ENCODE measurements at places on chromosomes 5 and 9.

DNA sequence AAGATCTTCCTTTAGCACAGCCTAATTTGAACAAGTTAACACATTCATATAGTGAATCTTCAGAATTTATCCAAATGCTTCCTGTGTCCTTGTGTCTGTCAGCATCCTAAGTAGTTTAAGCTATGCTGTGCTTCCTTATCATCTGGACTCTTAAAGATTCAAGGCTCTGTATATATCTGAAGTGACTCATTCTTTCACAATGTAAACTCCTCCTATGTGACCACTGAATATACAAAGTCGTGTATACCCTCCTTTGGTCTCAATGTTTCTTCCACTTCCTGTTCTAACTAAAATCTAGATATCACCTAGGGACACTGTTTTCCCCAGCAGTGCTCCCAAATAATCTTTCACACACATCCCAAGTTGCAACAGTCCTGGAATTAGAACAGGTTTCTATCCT lies 935.7 kb upstream of the NUDT12 start:
- DNase-seq = no peak

- DNase-seq = no peak
These were observed 1.7 kb upstream of the HBEGF start for GRCh38 chr5:140348104-140348503.

- no peak for DNase-seq
These were observed 207.7 kb downstream of the SREK1 start for GRCh38 chr5:66351813-66352212.

- no peak for DNase-seq
These were observed 164.5 kb downstream of the GAS1 start for GRCh38 chr9:86782831-86783230.

DNA sequence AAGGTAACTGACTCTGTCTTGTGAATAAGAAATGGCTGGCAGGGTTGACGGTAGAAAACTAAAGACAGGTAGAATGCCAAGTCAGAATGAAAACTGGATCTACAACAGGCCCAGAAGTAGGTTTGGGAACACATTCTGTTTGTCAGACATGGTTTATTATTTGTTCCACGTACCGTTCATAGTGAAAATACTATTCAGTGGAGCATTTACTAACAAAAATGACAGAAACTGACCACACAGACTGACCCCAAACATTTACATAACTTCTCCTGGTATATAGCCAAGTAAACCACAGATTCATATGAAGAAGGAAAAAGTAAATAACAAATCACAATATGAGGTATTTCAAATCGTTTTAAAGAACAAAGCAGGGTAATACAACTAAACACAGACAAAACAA lies 73.7 kb downstream of the SLC38A9 start:
- no peak for DNase-seq

GRCh38 chr5:174607916-174608315 lies 116.5 kb upstream of the MSX2 start:
- DNase-seq = no peak

- DNase-seq = no peak
These were observed 77.3 kb downstream of the WNK2 start for GRCh38 chr9:93261281-93261680.

GRCh38 chr9:93361995-93362394 lies 89.5 kb upstream of the FAM120A start:
- DNase-seq = no peak

GRCh38 chr5:95864944-95865504 lies 42.5 kb upstream of the GLRX start:
- DNase-seq = no peak

DNA sequence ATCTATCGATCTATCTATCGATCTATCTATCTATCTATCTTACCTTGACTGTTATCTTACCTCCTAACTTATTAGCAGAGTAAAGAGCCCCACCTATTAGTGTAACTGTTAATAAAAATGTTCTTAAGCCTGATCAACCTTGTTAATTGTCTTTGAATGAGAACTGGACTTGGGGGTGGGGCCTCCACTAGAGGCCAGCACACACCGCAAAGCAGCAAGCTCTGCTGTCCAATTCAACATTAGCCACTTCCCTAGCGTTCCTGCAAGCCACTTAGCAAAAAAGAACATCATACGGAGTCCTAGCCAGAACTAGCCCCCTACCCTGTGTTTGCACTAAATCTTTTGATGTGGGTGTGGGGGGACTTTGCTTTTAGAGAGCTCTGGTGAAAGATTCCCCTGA lies 515.8 kb downstream of the KDM4C start:
- no peak for DNase-seq

Data from HuH-7 (cell line).